ENCODE measurements at places on chromosomes 5 and 9.

DNA sequence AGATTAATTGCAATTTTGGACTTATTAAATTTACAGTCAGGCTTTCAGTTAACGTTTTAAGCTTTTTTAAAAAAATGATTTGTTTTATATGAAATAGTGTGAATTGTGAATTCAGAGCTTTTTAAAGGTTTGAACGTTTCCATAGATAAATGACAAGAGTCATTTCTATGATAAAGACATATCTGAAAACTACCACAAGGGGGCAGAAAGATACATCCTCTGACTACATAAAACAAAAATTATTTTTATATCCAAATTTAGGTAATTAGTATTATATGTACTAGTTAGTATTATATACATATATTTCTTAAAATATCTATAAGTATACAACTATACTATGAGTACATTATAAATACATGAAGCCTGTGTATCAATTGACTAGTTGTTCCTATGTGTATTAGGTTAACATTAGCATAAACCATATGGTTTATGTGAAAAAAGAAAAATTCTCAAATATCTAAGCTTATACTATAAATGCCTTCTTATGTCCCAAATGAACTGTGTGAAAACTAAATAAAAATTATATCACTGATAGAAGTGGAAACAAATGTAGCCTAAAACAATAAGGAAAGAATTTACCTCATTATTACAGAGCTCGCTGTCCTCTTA lies 155.2 kb downstream of the MEF2C start:
- no peak for DNase-seq

DNA sequence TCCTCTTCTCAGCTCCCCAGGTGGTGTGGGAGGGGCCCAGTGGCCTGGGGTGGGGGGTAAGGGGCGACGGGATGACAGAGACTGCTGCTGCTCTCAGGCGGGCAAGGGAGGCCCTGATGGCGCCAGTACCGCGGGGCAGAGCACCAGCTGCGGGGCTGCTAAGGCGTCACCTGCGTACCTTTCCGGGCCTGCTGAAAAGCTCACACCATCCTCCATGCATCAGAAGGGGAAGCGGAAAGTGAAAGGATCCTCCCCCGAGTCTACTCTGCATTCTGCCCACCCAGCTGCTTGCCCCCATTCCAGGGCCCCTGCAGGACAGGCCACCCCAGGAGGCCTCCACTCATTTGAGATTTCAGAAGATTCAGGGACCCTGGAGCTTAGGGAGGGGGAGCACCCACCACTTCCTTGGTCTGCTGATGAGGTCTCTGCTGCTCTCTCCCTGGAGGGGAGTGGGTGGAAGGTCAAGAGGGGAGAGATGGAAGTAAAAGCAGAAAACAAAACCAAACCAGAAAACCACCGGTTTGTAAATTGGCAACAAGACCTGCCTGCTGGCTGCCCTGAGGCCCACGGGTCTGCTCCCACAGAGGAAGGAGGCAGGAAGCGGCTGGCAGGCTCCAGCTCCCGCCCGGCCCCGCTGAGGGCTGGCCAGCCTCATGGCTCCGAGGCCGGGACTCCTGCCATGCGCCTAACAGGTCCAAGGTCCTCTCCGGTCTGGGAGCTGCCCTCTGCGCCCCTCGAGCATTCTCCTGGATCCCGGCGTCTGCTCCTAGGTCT lies 33.6 kb downstream of the PRRT1B start:
- DNase-seq = no peak

- DNase-seq = no peak
Measured at GRCh38 chr5:160233215-160233614, 3.9 kb downstream of the FABP6 start.

- no peak for DNase-seq
Measured at GRCh38 chr5:23405316-23406068, 101.9 kb upstream of the PRDM9 start.

DNA sequence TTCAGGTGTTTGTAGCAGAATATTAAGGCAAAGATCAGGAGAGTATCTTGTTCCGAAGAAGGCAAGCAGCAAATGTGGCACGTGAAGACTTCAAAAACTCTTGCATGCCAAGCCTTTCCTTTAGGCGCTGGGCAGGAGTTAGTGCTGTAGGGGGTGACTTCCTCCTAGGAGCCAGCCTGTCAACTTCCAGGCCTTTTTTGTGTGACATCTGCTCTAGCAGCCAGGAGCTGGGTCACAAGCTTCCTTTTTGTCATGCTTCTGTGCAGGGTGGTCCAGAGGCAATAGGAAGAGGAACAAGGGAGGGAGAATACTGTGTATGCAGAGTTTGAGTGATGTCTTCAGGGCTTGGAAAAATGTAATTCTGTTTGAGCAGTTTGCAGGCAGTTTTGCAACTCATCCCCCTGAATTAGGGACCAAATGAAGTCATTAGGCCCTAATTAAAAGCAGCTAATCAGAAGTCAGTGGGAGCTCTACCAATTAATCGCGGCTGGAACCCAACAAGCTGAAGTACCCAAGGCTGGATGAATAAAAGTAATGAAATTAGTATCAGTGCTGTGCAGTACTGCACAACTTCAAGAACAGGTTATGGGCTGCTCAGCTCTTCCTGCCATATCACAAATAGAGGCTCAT lies 53.5 kb downstream of the TLR4 start:
- no peak for DNase-seq

DNA sequence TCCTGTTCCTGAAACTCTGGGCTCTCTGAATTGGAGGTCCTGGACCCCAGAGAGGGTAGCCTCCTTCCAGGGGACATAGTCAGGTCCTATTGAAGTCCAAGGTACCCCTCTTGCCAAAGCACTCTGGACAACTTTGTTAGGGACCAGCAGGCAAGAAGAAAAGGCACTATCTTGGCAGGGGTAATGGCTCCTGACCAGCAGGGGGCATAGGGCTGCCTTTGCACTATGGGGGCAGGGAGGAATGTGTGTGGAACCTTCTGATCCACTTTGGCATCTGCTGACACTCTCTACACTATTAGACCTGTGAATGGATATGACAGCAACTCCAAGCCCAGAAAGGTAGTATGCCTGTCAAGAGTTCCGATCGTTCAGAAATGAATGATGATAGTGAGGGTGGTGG lies 179.0 kb upstream of the CD180 start:
- no peak for DNase-seq

DNA sequence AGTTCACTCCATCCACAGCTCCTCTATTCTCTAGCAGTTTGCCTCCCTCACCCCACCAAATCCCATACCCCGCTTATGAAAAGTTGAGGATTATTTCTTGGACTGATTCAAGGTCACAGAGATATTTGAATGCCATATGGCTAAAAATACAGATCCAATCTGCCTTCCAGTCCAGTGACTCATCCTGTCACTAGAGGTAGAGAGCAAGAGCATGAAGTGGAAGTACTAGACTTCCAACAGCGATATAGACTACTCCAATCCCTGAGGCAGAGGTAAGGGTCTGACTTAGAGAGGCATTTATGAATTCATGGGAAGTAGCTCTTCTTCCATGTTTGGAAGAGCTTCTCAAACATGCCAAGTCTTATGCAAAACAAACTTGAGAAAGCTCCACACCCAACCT lies 72.4 kb upstream of the CCL21 start:
- no peak for DNase-seq

DNA sequence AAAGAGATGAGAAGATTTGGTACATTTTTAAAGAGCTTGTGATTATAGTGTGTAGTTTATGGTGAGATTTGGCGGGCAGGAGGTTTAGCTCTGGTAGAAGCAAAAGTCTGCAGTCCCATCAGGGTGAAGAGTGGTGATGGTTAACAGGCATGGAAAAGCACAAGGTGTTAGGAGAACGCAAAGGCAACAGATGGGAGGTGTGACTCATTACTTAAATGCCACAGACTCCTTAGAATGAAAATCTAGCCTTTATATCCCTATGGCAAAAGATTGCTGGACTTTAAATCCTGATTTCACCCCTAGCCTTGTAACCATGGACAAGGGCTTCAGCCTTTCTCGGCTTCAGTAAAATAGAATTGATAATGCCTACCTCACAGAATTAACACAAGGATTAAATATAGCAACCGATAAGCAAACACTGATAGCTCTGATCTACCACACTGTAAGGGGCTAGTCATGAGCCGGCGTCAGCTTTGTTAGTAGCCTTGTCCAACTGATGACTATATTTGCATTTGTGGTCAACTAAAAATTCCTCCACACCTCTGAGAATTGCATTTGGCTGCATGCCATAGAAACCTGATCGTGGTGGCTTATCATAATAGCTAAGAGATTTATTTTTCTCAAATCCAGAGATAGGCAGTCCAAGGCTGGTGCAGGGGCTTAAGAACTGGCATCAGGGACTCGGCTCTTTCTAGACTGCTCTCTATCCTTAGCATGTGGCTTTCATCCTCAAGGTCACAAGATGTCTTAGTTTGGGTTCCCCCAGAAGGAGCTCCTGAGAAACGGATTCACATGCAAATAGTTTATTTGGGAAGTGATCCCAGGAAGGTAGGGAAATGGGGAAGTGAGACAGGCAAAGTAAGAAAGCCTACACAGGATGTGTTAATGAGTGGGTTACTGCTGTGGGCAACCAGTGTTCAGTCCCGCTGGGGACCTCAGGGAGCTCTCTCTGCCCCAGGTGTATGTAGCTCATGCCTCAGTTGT lies 19.6 kb downstream of the MFAP3 start:
- DNase-seq = no peak

GRCh38 chr9:83000765-83001164 lies 62.2 kb downstream of the RASEF start:
- DNase-seq = no peak
